CD4-positive, CD25-positive, alpha-beta regulatory T cell (primary cell): ENCODE measurements at places on chromosomes 2 and 18. TPM values are rescaled to one million over a fixed set of nuclear protein-coding genes. Genes with fewer than 3 reads are reported as not detected.
A peak's percentile ranks its signal among the peaks of the same experiment; 100 is the strongest.

- DNase-seq: peak; percentile 74
- peaks cover 12% of the 10 kb centered on the region for H3K4me1 ChIP-seq
- no peaks in the 10 kb centered on the region for H3K36me3 ChIP-seq
- H3K4me3 ChIP-seq: peak overlapping the region; percentile 64
- H3K27ac ChIP-seq: peak overlapping the region; percentile 49
- no peaks in the 10 kb centered on the region for H3K27me3 ChIP-seq
Observed at GRCh38 chr2:84694088-84694622, 177.9 kb downstream of the DNAH6 start.

DNA sequence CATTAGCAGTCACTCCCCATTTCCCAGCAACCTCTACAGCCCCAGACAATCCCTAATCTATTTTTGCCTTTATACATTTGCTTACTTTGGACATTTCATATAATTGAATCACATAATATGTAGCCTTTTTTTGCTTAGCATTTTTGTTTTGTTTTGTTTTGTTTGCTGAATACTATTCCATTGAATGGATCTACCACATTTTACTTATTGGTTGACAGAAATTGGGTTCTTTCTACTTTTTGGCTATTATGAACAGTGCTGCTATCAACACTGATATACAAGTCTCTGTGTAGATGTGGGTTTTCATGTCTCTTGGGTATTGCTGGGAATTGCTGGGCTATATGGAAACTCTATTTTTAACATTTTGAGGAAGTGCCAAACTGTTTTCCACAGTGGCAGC lies 7.6 kb downstream of the PTPN18 start:
- H3K27me3 ChIP-seq: no peaks in the 10 kb centered on the region
- no peaks in the 10 kb centered on the region for H3K36me3 ChIP-seq
- no peak for DNase-seq

DNA sequence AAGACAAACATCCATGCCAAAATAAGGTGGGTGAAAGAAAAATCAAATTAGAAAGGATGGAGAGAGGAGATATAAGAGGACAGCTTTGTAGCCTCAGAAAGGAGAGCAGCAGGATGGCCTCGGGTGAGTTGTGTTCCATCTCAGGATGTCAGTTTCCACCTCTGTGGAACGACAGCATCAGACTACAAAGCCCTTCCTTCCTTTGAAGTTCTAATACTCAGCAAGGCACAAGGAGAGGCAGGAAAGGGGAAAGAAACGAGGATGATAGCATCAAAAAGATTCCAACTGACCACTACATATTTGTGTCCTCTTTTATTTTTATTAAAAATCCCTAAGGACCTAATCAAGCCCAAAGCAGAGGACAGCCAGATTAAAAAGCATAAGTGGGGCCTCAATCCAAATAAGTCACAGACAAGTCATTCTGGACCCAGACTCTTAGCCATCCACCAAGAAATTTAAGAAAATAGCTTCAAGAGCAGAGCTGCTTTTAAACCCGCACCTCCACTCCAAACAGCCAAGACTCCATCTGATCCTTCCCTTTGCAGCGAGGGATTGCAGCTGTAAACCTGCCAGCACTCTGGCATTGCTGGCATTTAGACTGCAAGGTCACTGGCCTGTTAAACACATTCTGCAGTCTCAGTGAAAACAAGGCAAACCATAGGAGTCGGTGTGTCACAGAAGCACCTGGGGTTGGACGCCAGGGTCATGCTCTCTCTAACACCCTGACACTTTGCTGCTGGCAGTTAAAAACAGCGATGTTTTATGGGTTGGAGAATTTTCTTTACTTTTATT lies 314.5 kb upstream of the CHAC2 start:
- peaks cover 1% of the 10 kb centered on the region for H3K27me3 ChIP-seq
- no peak overlapping the region for H3K27ac ChIP-seq
- no peak for DNase-seq
- H3K4me1 ChIP-seq: no peaks in the 10 kb centered on the region
- H3K4me3 ChIP-seq: no peak overlapping the region

DNA sequence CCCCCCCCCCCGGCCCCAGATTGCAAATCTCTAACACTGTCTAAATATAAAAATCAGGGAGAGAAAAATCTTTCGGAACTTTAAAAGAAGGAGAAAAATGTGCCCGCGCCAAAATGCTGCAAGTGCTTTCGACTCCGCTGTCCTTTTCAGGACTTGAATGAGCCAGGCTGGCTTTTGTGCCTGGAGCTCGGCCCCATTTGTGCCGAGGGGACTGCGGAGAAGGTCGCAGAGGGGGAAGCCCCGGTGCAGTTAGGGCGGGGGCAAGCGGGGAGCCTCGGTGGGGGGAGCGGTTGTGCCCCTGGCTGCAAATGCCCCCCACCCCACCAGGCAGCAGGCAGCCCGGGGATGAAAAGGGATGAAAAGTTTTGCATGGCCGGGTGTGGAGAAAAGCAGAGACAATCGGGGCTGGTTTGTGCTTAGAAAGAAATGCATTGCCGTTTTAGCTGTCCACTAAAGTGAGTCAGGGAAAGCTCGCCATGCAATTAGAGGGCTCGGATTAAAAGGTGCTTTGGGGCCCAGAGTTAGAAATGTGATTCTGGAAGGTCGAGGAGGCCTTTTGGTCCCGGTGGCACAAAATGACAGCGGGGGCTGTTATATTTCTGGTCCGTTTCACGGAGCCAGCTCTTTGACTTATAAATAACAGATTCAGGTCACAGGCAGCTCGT lies 1.6 kb downstream of the INHBB start:
- no peak for DNase-seq
- no peak overlapping the region for H3K27ac ChIP-seq
- no peak overlapping the region for H3K4me3 ChIP-seq

- H3K4me1 ChIP-seq: no peaks in the 10 kb centered on the region
- no peaks in the 10 kb centered on the region for H3K27me3 ChIP-seq
- H3K36me3 ChIP-seq: no peaks in the 10 kb centered on the region
- no peak overlapping the region for H3K27ac ChIP-seq
Observed at GRCh38 chr2:169716238-169716886, 17.3 kb upstream of the KLHL23 start.

DNA sequence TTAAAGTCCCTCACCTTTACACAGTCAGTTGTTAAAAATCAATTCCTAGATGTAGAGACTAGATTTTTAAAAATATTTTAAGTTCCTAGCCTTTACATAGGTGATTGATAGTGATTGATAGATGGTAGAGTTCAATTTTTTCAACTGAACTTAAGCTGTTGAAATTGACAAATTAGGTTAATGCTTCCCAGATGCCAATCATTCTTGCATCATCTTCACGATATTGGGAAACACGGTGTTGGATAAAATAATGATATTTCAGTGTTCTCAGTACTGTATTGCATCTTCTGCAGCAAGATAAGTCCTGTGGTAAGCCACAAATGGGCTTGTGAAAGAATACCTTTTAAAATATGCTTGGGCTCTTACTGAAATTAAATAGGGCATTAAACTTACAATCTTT lies 667.6 kb downstream of the STK39 start:
- no peaks in the 10 kb centered on the region for H3K27me3 ChIP-seq
- H3K36me3 ChIP-seq: no peaks in the 10 kb centered on the region
- DNase-seq: no peak
- H3K27ac ChIP-seq: no peak overlapping the region

DNA sequence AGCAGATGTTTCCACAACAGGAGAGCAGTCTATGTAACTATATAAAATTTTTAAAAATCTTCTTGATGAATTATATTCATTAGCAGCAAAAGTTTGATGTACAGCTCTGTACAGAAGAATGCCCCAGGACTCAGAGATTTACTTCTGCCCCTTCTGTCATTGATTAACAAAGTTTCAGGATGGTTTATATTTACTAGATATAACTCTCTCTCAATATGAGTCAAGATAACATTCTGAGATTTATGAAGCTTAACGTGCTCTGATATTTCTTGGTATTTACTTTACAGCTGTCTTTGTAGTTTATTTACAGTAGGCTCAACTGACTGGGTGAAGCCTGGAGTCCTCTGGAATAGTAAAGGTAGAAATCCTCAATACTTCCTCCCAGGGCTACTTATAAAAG lies 93.6 kb upstream of the HNMT start:
- H3K27ac ChIP-seq: no peak overlapping the region
- H3K36me3 ChIP-seq: no peaks in the 10 kb centered on the region
- no peaks in the 10 kb centered on the region for H3K27me3 ChIP-seq
- DNase-seq: no peak
- H3K4me3 ChIP-seq: no peak overlapping the region

DNA sequence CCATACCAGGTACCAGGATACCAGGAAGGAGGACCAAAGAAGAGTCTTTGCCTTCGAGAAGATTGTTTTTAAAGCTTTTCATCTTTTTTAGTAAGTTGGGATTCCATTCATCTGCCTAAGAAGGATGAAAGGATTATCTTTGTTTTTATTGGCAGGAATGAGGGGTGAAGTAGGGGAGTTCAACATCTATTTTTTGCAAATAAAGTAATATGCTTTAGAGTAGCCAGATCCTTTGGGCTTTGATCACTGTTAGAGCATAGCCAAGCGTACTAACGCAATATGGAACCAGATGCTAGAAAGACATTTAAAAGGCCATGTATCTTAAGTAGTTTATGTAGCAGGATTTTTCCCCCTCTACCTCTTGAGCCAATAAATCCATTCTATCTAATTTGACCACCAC lies 133.0 kb downstream of the PRPF40A start:
- H3K36me3 ChIP-seq: no peaks in the 10 kb centered on the region
- no peaks in the 10 kb centered on the region for H3K4me1 ChIP-seq
- peaks cover 2% of the 10 kb centered on the region for H3K27me3 ChIP-seq
- no peak overlapping the region for H3K4me3 ChIP-seq
- DNase-seq: no peak

DNA sequence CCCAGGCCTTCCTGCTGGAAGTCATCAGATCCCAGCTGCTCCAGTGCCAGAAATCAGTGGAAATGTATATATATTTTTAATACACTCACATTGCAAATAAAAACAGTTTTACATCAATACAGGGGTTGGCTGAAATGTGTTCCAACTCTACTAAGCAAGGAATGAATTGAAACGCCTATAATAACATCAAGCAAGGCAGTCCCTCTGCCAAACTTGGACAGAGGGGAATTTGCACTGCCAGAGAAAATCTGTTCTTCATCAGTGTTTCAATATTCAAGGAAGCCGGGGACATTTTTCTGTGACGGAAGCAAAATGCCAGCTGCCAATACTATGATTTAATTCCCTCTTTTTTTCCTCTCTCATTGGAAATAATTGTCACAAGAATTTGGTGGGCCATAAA lies 335.3 kb downstream of the TNS1 start:
- H3K27ac ChIP-seq: no peak overlapping the region
- DNase-seq: no peak
- no peaks in the 10 kb centered on the region for H3K27me3 ChIP-seq
- H3K4me1 ChIP-seq: no peaks in the 10 kb centered on the region
- H3K36me3 ChIP-seq: no peaks in the 10 kb centered on the region
- no peak overlapping the region for H3K4me3 ChIP-seq

GRCh38 chr2:27890146-27890923 lies at the start of the genes BABAM2 and RBKS:
TSS of gene BABAM2 (plus strand) at chr2:27890729. CDS start at chr2:27894557, 3,828 bp downstream.
TSS of gene RBKS (minus strand) at chr2:27890387. CDS start at chr2:27890345, 42 bp downstream.
- peak within 1 kb of the TSS; percentile 87 for H3K4me3 ChIP-seq
- H3K27ac ChIP-seq: peak within 1 kb of the TSS; percentile 99
- H3K4me1 ChIP-seq: peaks cover 29% of the 10 kb centered on the region
- peak; percentile 92 for DNase-seq

DNA sequence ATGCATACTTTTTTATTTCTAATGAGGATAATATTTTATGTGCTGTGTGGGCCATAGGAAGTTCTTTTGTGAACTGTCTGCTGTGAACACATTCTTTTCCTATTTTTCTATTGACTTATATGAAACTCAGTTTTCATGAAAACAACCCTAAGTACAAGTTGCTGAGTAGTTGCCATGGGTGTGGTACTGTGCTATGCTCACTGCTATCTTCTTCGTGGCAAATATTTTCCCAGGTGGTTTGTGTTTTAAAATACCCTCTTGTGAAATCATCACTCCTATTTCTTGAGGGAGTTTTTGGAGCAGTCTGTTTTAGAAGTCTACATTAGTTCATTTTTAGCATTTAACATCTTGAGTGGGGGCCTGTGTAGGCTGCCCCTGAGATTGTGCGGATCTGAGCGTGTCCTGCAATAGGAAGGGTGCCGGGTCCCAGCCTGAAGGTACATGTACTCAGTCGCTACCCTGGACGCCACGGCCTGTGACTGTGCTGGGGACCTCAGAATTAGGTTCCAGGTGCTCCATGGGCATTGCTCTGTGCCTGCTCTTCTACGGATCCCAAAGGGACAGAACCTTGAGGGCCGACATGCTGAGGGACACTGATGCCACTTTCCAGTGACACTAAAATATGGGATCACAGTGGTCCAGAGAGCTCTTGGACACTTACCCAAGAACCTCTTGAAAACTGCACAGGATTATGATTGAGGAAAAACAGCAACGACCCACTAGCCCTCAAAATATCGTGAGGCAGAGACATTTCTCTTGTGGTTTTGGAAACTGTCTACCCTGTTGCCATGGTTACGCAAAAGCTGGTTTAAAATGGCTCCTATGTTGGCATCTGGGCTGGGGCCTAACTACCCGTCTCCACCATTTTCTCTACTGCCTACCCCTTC lies 480.4 kb downstream of the TGIF1 start:
- H3K27ac ChIP-seq: no peak overlapping the region
- H3K36me3 ChIP-seq: no peaks in the 10 kb centered on the region
- H3K4me3 ChIP-seq: no peak overlapping the region
- no peak for DNase-seq
- no peaks in the 10 kb centered on the region for H3K27me3 ChIP-seq

DNA sequence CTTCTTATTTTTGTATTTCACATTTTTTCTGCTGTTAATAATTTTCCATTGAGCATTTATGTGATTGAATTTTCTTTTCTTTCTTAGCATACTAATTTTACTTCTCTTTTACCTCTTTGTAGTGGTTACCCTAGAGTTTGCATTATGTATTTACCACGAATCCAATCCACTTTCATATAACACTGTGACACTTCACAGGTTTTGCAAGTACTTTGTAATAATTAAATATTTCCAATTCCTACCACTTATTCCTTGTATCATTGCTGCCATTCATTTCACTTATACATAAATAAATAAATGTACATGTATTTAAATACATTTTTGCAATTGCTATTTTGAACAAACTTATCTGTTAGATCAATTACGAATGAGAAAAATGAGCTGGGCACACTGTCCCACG lies 110.8 kb downstream of the TGIF1 start:
- DNase-seq: no peak
- no peaks in the 10 kb centered on the region for H3K27me3 ChIP-seq
- H3K36me3 ChIP-seq: no peaks in the 10 kb centered on the region

The PSTPIP2 gene
- 14.3 TPM for total RNA-seq

The CPS1 gene
- total RNA-seq: 0.59 TPM

The PTPN18 gene
- total RNA-seq: 61.3 TPM

The SP140 gene
- 100 TPM for total RNA-seq

The CCT7 gene
- 114 TPM for total RNA-seq

The APOB gene
- total RNA-seq: not detected

The LAMA1 gene
- total RNA-seq: not detected

The LRRTM1 gene
- not detected for total RNA-seq

The HRH4 gene
- 0.39 TPM for total RNA-seq
